NCI-H1417 treated with DMSO at 0.1 percent for 48 hours (cell line): ENCODE measurements at places on chromosomes 1 and 21.

- DNase-seq = no peak
Observed at GRCh38 chr21:28936036-28936435, 56.6 kb downstream of the LTN1 start.

DNA sequence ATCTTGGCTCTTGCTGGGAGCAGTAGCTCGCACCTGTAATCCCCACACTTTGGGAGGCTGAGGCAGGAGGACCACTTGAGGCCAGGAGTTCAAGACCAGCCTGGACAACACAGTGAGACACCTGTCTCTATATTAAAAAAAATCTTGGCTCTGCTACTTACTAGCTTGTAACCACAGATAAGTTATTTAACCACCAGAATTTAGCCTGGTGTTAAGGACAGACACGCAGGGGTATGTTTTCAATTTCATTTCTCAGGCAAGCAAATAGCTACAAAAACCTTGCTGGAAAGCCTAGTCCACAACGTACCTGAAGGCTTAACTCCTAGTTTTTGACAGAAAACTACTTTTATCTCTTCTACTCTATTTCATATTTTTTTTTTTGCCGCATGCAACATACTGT, 24.8 kb upstream of the GFI1 start:
- DNase-seq = no peak

DNA sequence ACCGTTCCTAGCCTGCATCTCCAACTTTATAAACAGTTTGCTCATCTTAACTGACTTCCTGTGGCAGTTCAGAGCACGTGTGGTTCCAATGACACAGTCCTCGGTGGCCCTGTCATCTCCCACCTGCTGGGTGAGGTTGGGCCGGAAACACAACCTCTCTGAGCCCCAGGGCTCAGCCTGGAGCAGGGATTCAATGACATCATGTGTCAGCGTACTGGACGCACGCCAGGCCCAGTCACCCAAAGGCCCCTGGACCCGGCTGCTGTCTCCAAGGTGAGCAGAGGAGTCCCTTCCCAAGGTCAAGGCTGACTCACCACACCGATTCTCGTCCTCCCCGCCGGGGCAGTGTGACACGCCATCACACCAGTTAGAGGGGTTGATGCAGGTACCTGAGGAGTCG, 19.9 kb downstream of the TMPRSS2 start:
- no peak for DNase-seq

- no peak for DNase-seq
Observed at GRCh38 chr1:43858324-43858723, 75.3 kb upstream of the ARTN start.

DNA sequence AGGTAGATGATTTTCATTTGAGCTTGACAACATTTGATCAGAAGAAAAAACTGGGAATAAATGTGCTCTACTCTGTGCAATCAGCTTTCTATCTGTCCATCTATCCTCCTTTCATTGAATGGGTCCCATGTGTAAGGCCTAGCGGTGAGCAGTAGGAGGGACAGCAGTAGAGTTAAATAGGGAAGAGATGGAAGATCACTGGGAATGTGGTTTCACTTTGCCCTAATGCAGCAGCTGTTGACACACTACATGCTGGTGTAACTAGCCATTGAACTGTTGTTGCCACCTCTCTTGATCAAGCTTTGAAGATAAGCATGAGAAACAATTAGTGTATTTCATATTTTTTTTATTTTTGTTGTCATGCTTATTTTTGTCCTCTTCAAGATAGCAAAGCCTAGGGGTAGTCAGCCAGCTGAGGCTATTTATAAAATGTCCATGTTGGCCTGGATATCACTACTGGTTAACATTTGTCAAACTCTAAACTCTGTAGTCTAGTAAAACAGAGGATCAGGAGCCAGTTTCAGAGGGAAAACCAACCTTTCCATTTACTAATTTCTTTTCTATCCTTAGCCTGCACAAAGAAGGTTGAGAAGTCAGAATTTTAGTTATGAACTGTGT, 41.9 kb downstream of the CACNA1E start:
- no peak for DNase-seq

- DNase-seq = no peak
Observed at GRCh38 chr1:46352363-46352762, 11.8 kb downstream of the NSUN4 start.

DNA sequence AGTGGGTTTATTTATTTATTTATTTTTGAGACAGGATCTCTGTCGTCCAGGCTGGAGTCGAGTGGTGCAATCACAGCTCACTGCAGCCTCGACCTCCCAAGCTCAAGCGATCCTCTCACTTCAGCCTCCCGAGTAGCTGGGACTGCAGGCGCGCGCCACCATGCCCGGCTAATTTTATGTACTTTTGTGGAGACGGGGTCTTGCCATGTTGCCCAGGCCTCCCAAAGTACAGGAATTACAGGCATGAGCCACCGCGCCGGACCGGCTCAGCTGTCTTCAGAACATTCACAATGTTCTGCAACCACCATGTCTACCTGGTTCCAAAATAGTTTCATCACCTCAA, 406 bp upstream of the DNAJC8 start:
- no peak for DNase-seq

GRCh38 chr1:223780318-223780717, 65.4 kb downstream of the TP53BP2 start:
- no peak for DNase-seq

GRCh38 chr1:151590961-151591360, 20.9 kb upstream of the SNX27 start:
- no peak for DNase-seq

DNA sequence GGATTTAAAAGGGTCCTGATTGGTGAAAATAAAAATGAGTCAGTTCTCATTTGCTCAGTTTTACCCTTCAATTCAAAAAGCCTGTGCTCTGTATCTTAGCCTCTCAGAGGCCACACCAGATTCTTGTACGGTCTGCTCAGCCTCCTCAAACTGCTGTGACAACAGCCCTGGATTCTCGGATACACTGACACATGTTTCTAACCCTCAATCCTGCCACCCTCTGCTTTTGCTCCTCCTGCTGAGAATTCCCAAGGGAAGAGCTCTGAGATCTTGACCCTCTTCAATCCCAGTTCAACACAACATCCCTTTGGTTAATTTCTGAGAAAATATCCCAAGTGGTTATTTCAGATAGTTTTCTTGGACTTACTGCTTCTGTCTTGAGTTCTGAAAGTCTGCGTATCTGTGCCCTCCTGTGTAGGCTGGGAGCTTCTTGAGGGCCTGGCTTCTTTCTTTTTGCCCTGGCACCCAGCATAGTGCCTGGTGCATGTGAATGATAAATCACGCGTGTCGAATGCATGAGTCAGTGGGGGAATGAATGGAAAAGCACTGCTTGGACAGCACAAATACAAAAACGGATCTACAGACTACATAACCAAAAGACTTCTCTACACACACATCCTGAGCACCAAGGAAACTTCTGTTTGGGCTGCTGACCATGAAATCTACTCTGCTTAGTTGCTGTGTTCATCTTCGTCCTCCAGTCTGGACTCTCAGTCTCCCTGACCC, 24.5 kb downstream of the IRF2BP2 start:
- no peak for DNase-seq

DNA sequence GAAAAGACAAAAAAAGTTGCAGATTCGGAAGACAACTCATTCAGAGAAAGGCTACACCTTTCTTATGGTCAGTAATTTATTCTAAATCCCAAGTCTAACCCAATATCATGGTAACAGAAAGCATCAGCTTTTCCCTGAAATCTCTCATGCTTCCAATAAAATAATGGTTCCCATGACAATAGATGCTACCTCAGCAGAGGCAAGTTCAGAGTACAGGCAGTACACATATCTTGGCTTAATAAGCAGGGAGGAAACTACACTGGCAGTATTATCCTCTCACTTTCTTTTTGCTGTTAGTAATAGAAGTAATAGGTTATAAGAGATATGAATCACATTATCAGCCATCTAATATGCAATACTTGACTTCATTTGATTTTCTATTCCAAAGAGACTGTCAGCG, 137.1 kb downstream of the DPYD start:
- no peak for DNase-seq

DNA sequence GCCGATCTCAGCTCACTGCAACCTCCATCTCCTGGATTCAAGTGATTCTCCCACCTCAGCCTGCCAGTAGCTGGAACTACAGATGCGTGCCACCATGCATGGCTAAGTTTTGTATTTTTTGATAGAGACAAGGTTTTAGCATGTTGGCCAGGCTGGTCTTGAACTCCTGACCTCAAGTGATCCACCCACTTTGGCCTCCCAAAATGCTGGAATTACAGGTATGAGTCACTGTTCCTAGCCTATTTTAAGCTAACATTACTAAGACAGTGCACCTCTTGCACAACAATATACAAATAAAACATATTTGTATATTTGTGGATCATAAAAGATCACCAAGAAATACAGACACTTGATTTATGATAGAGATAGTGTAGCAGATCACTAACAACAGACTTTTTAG, 139.1 kb downstream of the DUSP10 start:
- no peak for DNase-seq

DNA sequence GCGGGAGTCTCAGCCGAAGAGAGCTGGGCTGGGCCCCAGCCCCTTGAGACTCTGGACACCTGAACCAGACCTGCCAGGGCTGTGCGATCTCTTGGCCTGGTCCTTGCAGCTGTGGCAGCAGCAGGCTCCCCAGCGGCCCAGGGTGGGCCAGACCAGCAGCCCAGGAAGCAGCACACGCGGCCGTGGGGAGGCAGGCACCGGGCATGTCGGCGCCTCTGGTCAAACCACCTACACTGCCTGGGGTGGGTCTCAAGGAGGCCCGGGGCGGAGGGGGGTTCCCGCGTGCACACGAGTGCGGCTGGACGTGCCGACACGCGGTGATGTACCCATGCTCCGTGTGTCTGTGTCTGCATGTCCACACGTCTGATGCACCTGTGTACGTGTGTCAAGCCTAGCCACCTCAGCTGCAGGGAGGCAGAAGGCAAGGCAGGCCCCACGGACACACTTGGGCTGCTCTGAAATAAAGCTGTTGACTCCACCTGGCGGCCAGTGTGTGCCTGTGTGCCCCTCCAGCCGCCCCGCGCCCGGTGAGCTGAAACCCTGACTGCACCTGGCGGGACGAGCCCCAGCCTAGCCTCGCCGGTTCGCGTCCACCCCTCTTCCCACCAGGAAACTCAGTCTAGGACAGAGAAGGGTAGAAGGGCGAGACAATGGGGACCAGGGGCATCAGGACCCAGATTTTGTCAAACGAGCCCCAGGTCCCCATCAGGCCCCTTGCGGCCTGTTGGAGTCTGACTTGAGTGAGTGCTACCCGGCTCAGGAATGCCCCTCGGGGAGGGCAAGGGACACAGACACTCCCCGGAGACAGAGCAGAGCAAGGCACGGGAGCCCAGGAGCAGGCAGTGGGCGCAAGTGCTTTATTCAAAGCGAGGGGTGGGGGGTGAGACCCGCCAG, 11.6 kb downstream of the SCNN1D start:
- no peak for DNase-seq

- DNase-seq = no peak
Observed at GRCh38 chr1:188426561-188426960, 1597.8 kb downstream of the PLA2G4A start.

DNA sequence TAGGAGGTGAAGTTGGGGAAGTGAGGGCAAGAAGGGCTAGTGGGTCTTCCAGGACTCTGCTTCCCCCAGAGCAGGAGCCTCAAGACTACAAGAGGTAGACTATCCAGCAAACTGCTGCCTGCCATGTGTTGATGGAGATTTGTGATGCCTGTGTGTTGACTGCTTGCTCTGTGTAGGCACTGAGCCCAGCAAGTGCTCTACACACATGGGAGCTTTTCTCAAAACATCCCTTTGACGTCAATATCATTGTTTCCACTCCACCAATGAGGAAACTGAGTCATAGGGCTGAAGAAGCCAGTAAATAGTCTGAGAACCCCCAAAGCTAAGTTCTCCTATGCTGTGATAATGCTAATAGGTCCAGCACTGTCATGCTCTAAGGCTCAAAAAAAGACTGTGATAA, 207.2 kb upstream of the NFIA start:
- DNase-seq = no peak

DNA sequence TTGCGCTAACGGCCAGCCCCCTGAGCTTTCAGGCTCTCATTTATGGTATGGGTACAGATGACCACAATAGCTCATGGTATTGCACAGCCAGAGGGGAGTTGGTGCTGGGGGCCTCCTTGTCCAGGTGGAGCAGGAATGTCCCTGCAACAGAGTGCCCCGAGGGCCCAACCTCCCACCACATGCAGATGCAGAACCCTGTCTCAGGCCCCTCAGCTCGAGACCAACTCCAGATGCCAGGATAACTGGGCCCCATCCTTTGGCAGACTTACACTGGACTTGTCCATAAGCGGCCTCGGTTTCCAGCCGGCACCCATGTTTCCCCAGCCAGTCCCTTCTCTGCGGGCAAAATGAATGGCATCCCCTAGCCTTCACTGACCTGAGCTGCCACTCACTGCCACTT, 67.1 kb downstream of the VWA5B1 start:
- DNase-seq = no peak

DNA sequence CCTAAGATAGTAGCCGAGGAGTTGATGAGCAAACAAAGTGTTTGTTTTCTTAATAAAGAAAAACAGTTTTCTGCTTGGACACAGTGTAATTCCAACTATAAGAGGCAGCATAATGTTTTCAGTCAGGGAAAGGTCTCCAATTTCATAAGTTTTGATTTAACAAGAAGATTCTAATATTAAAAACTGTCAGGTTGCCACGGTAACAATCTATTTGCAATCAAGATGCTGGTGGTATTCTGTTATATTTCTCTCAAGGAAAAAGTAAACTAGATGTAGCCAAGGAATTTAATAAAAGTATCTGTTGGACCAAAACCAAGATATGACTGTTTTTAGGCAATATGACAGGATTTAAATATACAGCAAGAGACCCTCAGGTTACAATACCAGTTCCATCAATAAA, 211.7 kb downstream of the SMYD3 start:
- DNase-seq = no peak

GRCh38 chr1:30028283-30028682, 695.1 kb downstream of the MATN1 start:
- no peak for DNase-seq

DNA sequence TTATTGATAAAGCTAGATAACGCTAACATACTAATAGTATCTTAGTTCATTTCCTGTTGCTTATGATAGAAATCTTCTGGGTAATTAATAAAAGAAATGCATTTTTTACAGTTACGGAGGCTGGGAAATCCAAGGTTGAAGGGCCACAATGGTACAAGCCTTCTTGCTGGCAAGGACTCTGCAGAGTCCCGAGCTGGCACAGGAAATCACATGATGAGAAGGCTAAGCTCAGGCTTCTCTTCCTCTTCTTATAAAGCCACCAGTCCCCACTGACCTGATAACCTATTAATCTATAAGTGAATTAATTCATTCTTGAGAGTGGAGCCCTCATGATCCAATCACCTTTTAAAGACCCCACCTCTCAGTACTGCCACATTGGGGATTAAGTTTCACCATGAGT, 82.6 kb downstream of the GPR161 start:
- no peak for DNase-seq

DNA sequence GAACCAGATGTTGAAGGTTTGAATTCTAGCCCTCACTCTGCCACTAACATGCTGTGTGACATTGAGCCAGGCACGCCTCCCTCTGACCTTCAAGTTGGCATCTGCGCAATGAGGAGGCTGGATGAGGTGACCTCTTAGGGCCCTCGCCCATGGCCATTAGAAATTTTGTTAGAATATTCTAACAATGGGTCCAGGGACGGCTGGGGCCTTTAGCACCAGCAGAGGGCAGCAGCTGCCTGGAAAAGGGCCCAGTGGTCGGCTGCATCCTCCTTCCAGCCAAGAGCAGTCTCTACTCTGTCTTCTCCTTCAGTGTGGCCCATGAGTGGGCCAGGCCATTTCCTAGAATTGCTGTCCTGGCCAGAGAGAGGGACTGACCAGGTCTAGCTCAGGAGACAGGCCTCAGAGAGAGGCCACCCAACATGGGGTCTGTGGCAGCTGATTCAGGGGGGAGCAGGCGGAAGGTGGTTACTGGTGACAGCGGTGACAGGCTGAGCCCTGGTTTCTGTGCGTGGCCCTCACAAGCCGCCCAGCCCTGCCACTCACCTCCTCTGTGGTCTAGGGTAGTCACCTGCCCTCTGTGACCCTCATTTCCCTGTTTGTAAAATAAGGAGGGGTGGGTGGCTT, 101.3 kb upstream of the ACTL8 start:
- no peak for DNase-seq
